ENCODE measurements at places on chromosomes 3 and 15.

DNA sequence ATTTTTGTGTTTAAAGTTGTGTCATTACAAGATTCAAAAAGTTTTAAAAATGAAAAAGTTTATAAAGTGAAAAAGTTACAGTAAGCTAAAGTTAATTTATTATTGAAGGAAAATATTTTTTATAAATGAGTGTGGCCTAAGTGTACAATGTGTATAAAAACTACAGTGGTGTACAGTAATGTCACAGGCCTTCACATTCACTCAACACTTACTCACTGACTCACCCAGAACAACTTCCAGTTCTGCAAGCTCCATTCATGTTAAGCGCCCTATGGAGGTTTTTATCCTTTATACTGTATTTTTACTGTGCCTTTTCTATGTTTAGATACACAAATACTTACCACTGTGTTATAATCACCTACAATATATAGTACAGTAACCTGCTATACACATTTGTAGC is 76.3 kb downstream of the DTWD1 start:
- no peak for DNase-seq

DNA sequence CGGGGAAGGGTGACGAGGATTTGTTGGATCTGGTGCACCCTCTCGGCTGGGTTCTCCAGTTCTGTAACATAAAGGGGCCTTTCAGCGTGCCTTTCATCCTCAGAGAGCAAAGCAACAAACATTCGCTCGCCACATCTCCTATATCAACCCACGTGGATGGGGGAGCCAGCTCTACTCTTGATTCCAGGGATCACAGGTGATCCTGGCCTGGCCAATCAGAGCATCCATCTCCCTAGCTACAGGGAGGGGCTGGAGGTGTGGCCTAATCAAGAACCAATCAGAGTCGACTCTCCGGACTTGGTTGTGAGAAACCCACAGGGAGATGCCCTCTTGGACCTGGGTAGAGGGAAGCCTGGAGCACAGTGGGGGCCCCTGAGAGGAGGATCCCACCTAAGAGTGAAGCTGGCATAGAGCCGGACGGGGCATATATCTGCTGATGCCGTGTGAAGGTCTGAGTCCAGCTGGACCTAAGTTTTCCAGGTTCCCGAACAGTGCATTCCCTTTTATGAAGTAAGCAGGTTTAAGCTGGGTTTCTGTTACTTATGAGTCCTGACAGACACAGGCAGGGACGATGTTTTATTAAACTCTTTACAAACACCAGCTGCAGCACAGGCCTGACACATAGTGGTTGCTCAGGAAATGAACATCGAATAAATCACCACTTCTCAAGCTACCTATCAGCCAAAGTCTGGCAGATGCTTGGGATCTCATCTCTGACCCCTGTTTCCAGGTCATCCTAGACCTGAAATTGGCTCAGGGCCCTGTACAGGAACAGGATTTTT is 50.7 kb upstream of the RAD18 start:
- DNase-seq = no peak

- no peak for DNase-seq
These were observed 3.8 kb upstream of the KATNBL1 start for GRCh38 chr15:34213690-34214089.

DNA sequence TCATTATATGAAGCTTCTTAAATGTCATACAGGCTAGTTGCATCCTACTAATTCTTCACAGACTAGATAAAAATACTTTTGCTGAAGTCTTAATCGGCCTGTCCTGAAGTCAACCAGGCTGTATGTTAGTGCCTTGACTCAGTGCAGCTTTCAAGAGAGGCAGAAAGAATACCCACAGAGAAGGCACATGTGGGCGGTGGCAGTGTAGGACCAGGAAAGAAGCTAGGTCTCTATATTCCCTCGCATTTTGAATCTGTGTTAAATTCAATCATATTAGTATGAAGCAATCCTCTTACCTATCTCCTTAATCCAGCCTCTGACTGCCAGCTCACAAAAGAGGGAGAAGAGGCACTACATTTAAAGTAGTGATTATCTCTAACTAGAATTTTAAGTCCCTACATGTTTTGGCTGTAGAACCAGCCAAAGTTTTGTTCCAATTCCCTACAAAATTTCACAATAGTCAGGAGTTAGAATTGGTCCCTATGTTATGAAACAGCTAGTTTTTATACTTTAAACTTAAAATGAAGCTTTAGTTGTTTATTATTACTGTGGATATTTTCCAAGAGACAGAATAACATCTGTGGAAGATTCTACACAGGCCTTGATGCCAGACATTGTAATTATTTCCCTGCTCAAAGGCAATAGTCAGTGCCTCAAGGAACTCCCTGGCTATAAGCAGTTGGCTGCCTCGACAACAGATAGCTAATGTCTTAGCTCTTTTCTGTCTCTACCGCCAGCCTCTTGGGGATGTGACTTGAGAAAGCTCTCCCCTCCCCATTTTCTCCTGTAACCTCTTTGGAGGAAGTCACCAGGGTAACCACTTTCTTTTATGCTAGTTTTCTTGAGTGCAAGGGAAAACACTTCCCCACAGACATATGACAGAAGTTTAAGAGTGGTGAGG is 31.9 kb downstream of the CRTC3 start:
- DNase-seq = no peak

GRCh38 chr3:195107593-195107992 is 163.4 kb downstream of the XXYLT1 start:
- no peak for DNase-seq

- DNase-seq = no peak
These were observed 9.2 kb downstream of the MFSD1 start for GRCh38 chr3:158810823-158811724.

GRCh38 chr3:5015056-5015455 is 35.8 kb downstream of the BHLHE40 start:
- no peak for DNase-seq

- DNase-seq = no peak
These were observed 172.1 kb upstream of the SMAD3 start for GRCh38 chr15:66893294-66893693.

DNA sequence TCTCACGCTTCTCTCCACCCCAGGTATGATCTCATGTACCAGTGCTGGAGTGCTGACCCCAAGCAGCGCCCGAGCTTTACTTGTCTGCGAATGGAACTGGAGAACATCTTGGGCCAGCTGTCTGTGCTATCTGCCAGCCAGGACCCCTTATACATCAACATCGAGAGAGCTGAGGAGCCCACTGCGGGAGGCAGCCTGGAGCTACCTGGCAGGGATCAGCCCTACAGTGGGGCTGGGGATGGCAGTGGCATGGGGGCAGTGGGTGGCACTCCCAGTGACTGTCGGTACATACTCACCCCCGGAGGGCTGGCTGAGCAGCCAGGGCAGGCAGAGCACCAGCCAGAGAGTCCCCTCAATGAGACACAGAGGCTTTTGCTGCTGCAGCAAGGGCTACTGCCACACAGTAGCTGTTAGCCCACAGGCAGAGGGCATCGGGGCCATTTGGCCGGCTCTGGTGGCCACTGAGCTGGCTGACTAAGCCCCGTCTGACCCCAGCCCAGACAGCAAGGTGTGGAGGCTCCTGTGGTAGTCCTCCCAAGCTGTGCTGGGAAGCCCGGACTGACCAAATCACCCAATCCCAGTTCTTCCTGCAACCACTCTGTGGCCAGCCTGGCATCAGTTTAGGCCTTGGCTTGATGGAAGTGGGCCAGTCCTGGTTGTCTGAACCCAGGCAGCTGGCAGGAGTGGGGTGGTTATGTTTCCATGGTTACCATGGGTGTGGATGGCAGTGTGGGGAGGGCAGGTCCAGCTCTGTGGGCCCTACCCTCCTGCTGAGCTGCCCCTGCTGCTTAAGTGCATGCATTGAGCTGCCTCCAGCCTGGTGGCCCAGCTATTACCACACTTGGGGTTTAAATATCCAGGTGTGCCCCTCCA is 19.1 kb downstream of the TYRO3 start:
- DNase-seq = no peak

DNA sequence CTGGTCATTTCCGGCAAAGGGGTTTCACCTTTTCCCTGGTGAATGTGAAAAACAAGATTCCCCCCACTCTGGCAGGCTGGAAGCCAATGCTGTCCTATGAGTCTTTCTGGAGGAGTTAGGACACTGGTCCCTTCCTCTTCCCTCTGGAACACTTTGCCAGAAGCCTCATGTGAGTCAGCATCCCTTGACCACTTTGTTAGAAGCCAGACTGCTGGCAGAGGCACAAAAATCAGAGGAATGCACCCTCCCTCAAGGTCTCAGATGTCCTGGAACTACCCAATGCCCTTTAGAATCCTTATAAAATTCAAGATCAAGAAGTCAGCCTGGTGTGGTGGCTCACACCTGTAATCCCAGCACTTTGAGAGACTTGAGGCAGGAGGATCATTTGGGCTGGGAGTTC is 26.6 kb downstream of the ITGB5 start:
- DNase-seq = no peak

DNA sequence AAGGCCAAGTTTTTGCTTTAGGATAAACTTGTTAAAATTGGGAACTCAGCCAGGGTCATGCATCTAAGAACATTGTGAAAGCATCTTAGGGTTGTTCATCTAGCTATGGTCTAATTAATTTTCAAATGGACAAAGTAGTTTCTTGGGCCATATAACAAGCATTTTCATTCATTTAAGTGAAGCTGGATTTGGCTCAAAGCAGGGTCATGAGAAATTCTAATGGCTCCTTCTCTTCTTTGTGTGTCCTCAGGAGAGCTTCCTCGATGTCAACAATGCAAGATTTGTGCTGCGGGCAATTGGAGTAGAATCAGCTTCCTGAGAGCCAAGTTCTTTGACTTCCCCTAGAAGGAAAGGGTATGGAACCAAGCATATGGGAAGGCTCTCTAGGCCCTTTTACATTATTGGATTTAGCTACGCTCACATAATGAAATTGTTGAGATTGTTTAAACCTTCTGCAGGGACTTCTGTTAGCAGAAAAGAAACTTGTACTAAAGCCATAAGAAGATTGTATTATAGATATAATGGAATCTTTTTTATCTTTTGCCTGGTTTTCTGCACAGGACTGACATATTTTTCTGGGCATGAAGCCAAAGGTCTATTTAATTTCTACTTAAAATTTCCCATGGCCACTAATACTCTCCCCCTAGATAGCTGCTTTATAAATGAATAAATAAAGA is 1.8 kb upstream of the SAMMSON start:
- DNase-seq = no peak

GRCh38 chr3:140285380-140285779 is 350.4 kb downstream of the CLSTN2 start:
- no peak for DNase-seq

GRCh38 chr3:30289766-30290165 is 316.6 kb upstream of the TGFBR2 start:
- no peak for DNase-seq

DNA sequence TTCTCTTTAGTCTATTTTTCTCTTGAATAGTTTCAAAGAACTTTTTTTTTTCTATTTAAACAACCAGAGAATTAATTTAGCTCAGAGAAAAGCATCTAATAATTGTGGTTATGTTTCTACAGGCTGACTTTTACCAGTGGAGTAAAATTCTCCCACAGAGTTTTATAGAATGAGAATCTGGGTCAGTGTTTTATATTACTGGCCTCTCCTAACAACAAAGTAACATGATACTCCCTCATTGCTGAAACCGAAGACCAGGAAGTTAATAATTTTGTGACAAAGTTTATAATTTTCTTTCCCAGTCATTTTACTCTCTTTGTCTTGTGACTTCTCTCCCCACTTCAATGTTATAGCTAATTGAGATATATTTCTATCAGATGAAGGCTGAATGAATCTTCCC is 946.9 kb downstream of the EPHA3 start:
- DNase-seq = no peak

GRCh38 chr15:68348081-68348480 is 70.5 kb downstream of the FEM1B start:
- DNase-seq = no peak

GRCh38 chr3:188513662-188514328 is 359.8 kb downstream of the LPP start:
- no peak for DNase-seq

DNA sequence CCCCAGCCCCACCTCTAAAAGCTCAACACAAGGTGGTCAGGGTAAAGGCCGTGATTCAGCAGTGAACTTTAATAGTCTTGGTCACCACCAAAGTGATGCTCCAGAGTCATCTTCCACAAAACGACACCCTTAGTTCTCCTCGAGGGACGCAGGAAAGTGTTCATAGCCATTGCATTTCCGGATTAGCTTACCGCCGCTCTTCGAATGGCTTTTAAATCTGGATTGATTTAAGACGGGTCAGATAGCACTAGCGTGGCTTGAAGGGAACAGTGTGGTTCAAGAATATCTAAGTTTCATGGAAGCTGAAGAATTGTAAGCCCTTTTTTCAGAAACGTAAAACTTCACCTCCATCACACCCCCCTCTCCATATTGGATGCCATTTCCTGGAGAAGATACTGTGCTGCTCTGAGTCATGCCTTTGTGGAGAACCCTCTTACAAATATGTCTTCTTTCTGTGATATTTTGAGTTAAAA is 829 bp downstream of the RNF7 start:
- peak; percentile 46 for DNase-seq

GRCh38 chr15:46467041-46467440 is 832.2 kb downstream of the SQOR start:
- DNase-seq = no peak

DNA sequence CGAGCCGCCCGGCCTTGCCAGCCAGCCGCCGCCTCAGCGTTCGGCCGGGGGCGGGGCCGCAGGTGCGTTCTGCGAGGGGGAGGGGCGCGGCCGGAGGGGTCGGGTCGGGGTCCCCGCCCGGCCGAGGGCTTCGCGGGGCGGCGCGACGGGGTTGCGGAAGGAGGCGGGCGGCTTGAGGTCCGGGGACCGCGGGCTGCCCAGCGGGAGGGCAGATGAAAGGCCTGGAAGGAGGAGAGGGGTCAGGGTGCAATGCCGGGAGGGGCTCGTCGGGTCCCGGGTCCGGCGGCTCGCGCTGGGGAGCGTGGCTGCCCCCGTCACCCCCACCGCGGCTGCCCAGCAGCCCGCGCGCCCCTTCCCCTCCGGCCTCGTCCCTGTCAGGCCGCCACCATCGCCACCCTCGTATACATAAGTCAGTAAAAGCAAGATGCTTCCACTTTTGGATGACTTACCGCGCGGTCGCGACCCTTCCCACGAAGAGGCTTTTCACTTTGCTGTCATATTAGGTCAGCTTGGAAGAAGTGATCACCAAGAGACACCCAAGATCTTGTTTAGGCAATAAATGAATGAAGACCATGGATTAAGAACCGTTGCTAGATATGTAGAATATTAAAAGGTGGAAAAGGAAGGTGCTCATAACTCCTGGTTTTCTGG is 620 bp upstream of the ANP32A start:
- peak; percentile 46 for DNase-seq

GRCh38 chr3:44186712-44187111 is 55.0 kb upstream of the TOPAZ1 start:
- peak; percentile 9 for DNase-seq

GRCh38 chr3:71425491-71426071 is 157.9 kb downstream of the FOXP1 start:
- peak; percentile 28 for DNase-seq

GRCh38 chr3:141060327-141060726 is 9.2 kb downstream of the SPSB4 start:
- DNase-seq = no peak

- DNase-seq = peak; percentile 14
These were observed 404.3 kb downstream of the AGBL1 start for GRCh38 chr15:86483936-86484335.

GRCh38 chr15:34804113-34804512 is 8.8 kb upstream of the ACTC1 start:
- DNase-seq = no peak

- DNase-seq = peak; percentile 53
These were observed 89.0 kb upstream of the STRIT1 start for GRCh38 chr3:155382396-155383042.
